ENCODE measurements at places on chromosomes 7 and 10. TPM values are rescaled to one million over a fixed set of nuclear protein-coding genes. Genes with fewer than 3 reads are reported as not detected.
A peak's percentile ranks its signal among the peaks of the same experiment; 100 is the strongest.

Gene XRCC2
- 30.0 TPM for total RNA-seq

Gene ASB15
- not detected for total RNA-seq

Gene RNLS
- total RNA-seq, result 9.1 TPM

DNA sequence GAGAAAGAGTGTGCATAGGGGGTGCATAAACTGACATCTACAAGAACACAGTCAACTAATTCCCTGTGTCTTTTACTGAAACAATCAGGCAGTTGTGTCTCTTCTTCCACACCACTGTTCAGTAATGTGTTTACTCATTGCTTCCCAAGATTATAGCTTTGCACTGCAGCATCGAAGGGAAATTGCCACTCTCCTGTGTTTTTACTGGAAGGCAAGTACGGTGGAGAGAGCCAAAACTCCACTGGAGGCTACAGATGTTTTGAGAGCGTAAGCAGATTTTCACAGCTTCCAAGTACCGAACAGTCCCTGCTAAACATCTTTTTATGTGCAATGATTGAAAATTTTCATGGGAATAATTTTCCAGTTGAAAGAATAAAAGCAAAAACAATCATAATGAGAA lies 510.5 kb upstream of the AKR1E2 start:
- no peaks in the 10 kb centered on the region for H3K36me3 ChIP-seq
- no peak for DNase-seq
- no peaks in the 10 kb centered on the region for H3K4me1 ChIP-seq
- no peak overlapping the region for H3K4me3 ChIP-seq
- no peaks in the 10 kb centered on the region for H3K27me3 ChIP-seq

- H3K27me3 ChIP-seq, result no peaks in the 10 kb centered on the region
- no peaks in the 10 kb centered on the region for H3K4me1 ChIP-seq
- no peak for DNase-seq
Observed at GRCh38 chr7:17022920-17023319, 141.1 kb upstream of the AGR3 start.

GRCh38 chr7:139294241-139294640 lies 46.9 kb upstream of the FMC1 start:
- H3K4me1 ChIP-seq, result no peaks in the 10 kb centered on the region
- H3K4me3 ChIP-seq, result no peak overlapping the region
- H3K36me3 ChIP-seq, result no peaks in the 10 kb centered on the region
- no peaks in the 10 kb centered on the region for H3K27me3 ChIP-seq

GRCh38 chr7:28067171-28067570 lies 113.4 kb downstream of the JAZF1 start:
- no peaks in the 10 kb centered on the region for H3K4me1 ChIP-seq
- no peak overlapping the region for H3K27ac ChIP-seq
- no peak overlapping the region for H3K4me3 ChIP-seq
- no peaks in the 10 kb centered on the region for H3K27me3 ChIP-seq

Gene CYTH3
- total RNA-seq, result 16.5 TPM

DNA sequence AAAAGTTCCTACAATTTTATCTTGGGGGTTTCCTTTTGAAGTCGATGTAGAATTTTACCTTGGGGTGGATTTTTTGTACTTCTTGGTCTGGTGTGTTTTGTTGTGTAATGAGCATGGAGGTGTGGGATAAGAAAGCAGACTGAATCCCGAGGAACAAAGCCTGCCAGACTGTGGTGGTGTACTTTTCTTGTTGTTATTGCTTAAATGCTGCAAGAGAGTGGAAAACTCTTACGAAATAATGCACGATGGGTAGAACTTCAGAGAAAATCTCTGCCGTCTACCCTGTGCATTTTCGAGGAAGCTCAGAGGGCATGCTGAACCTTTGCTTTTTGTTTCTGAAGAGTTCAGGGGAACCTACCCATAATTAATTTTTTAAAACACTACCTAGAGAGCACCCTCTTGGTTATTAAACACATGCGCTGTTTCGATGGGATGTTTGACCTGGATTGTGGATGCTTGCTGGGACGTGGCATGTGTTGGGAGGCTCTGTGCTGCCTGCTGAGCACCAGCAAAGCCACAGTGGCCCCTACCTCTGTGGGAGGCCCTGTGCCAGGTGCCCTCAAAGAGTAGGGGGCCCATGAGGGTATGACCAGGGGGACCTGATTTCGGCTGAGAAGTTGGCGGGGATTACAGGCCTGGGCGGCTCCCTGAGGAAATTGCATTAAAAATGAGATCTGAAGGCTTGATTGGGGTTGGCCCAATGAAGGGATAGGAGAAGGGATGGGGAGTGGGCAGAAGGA lies 94.1 kb downstream of the TCF7L2 start:
- H3K36me3 ChIP-seq, result no peaks in the 10 kb centered on the region
- peaks cover 48% of the 10 kb centered on the region for H3K4me1 ChIP-seq
- no peak overlapping the region for H3K4me3 ChIP-seq

GRCh38 chr10:34681933-34682332 lies 133.2 kb downstream of the PARD3 start:
- H3K4me3 ChIP-seq, result no peak overlapping the region
- H3K36me3 ChIP-seq, result no peaks in the 10 kb centered on the region
- no peaks in the 10 kb centered on the region for H3K27me3 ChIP-seq

GRCh38 chr10:69847883-69848282 lies 46.2 kb downstream of the COL13A1 start:
- DNase-seq, result no peak
- H3K27ac ChIP-seq, result no peak overlapping the region
- H3K4me1 ChIP-seq, result peaks cover 61% of the 10 kb centered on the region
- no peaks in the 10 kb centered on the region for H3K27me3 ChIP-seq
- H3K4me3 ChIP-seq, result no peak overlapping the region

- H3K27ac ChIP-seq, result no peak overlapping the region
- DNase-seq, result no peak
- no peak overlapping the region for H3K4me3 ChIP-seq
- no peaks in the 10 kb centered on the region for H3K4me1 ChIP-seq
- H3K36me3 ChIP-seq, result peaks cover 35% of the 10 kb centered on the region
- no peaks in the 10 kb centered on the region for H3K27me3 ChIP-seq
Observed at GRCh38 chr7:42002654-42003053, 234.4 kb downstream of the GLI3 start.

GRCh38 chr10:76177936-76178335 lies 746.5 kb downstream of the LRMDA start:
- no peaks in the 10 kb centered on the region for H3K36me3 ChIP-seq
- H3K27me3 ChIP-seq, result no peaks in the 10 kb centered on the region
- no peak for DNase-seq
- H3K27ac ChIP-seq, result no peak overlapping the region
- peaks cover 3% of the 10 kb centered on the region for H3K4me1 ChIP-seq

DNA sequence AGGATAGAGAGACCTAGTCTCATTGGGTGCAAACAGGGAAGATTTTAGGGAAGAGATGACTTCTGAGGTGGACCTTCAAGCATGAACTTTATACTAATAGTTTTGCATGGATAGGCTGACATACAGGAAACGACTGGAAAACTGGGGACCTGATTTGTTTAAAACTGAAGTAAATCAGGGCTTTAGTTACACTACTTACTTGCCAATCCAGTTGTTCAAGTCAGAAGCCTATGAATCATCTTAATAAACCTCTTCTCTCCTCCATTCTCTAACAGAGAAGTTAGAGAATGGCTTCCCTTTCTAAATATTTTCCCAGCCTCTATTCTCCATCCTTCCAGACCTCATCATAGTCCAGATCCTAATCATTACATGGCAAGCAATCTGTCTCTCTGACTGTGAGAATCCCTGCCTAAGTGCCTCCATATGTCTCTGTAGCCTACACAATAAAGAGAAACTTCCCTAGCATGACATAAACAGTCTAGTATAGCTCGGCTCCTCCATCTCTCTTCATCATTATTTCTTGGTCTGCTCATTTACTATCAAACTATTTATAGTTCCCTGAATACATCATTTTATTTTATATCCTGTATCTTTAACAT lies 55.8 kb downstream of the PRKG1 start:
- H3K4me1 ChIP-seq, result no peaks in the 10 kb centered on the region
- no peaks in the 10 kb centered on the region for H3K27me3 ChIP-seq
- DNase-seq, result no peak
- H3K27ac ChIP-seq, result no peak overlapping the region

Gene ACTR3C
- not detected for total RNA-seq

GRCh38 chr10:126872768-126873167 lies 32.5 kb upstream of the DOCK1 start:
- no peaks in the 10 kb centered on the region for H3K27me3 ChIP-seq
- peak; percentile 31 for DNase-seq
- H3K4me3 ChIP-seq, result no peak overlapping the region
- peaks cover 21% of the 10 kb centered on the region for H3K4me1 ChIP-seq
- no peak overlapping the region for H3K27ac ChIP-seq

Gene HOXA11
- not detected for total RNA-seq

GRCh38 chr10:98367604-98368451 lies 47.2 kb downstream of the PYROXD2 start:
- H3K27ac ChIP-seq, result no peak overlapping the region
- H3K4me1 ChIP-seq, result no peaks in the 10 kb centered on the region
- H3K36me3 ChIP-seq, result no peaks in the 10 kb centered on the region
- H3K27me3 ChIP-seq, result no peaks in the 10 kb centered on the region
- DNase-seq, result no peak
- H3K4me3 ChIP-seq, result no peak overlapping the region

DNA sequence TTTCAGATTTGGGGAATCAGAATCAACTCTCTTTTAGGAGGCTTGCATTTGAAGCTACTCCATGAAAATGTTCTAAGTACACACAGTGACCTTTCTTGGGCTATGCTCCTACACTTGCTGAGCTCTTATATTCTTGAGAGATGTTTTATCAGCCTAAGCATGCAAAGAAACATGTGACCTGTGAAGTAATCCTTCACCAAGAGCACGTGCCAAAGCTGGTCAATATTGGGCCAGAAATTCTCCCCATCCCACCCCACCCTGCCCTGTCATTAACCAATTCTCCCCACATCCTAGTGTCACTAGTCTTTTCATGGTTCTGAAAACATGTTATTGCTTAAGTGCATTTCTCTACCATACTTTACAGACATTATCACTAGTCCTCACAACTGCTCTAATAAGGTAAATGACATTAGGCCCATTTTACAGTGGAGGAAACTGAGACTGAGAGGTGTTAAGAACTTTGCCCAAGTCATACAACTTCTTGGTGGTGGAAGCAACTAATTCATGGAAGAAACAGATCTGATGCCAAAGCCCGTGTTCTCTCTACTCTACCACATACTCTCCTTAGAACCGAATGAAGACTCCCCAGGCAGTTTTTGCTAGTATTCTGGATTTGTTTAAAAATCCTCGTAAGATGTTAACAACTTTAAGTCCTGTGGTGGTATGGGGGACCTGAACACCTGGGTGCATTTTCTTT lies 200.6 kb downstream of the PTEN start:
- H3K4me1 ChIP-seq, result peaks cover 4% of the 10 kb centered on the region
- H3K36me3 ChIP-seq, result no peaks in the 10 kb centered on the region
- H3K4me3 ChIP-seq, result no peak overlapping the region
- H3K27ac ChIP-seq, result no peak overlapping the region

- H3K4me1 ChIP-seq, result no peaks in the 10 kb centered on the region
- DNase-seq, result peak; percentile 52
- H3K4me3 ChIP-seq, result no peak overlapping the region
- no peaks in the 10 kb centered on the region for H3K36me3 ChIP-seq
Observed at GRCh38 chr7:116258734-116259133, 48.4 kb downstream of the TES start.

Gene TMEM130
- 1.0 TPM for total RNA-seq

Gene CFAP70
- total RNA-seq, result 1.1 TPM

- no peak overlapping the region for H3K27ac ChIP-seq
- no peak for DNase-seq
- H3K4me1 ChIP-seq, result no peaks in the 10 kb centered on the region
- H3K4me3 ChIP-seq, result no peak overlapping the region
- no peaks in the 10 kb centered on the region for H3K27me3 ChIP-seq
- H3K36me3 ChIP-seq, result no peaks in the 10 kb centered on the region
Observed at GRCh38 chr7:155182406-155182970, 112.4 kb downstream of the HTR5A start.

Gene UPP1
- total RNA-seq, result 15.0 TPM

- H3K4me1 ChIP-seq, result peaks cover 17% of the 10 kb centered on the region
- DNase-seq, result no peak
- H3K4me3 ChIP-seq, result no peak overlapping the region
- H3K27ac ChIP-seq, result no peak overlapping the region
- no peaks in the 10 kb centered on the region for H3K36me3 ChIP-seq
Observed at GRCh38 chr10:79063071-79063491, 5.7 kb upstream of the ZMIZ1 start.

DNA sequence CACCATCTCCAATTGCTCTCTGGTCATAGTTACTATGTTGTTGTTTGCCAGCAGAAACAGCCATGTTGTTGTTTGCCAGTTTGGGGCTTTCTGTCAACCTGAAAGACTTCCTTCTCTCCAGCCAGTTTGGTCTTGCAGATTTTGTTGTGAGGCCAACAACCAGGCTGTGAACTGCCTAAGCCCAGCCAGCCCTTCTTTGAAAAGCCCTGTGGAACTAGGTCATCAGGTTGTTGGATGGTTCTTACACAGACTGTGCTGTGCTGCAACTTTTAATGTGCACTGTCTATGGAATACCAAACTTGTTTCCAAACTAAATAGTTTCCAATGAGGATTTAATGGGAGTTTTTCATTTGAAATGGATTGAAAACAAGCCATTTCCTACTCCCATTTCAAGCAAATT lies 592.7 kb upstream of the GALNT17 start:
- no peaks in the 10 kb centered on the region for H3K27me3 ChIP-seq
- H3K4me3 ChIP-seq, result no peak overlapping the region
- no peak for DNase-seq
- no peaks in the 10 kb centered on the region for H3K4me1 ChIP-seq

GRCh38 chr7:113831556-113831955 lies 87.3 kb downstream of the PPP1R3A start:
- H3K4me1 ChIP-seq, result peaks cover 3% of the 10 kb centered on the region
- H3K27me3 ChIP-seq, result no peaks in the 10 kb centered on the region
- no peak for DNase-seq
- no peaks in the 10 kb centered on the region for H3K36me3 ChIP-seq

DNA sequence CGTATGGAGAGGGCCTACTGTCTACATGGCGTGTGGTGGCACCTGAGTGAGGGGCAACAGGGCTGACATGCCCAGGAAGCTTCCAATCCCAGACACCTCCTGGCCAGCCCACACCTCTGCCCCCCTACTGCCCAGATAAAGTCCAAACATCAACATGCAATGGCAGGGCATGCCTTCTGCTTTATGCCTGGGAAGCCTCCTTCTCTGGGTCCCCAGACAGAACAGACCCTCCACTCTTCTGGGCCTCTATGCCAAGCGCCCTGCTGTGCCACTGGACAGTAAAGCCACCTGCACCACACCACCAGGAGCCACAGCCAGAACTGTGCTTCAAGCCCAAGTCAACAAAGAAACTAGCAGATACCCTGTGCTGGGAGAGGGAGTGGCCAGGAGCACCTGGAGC lies 12.5 kb downstream of the TMEM72 start:
- no peak overlapping the region for H3K4me3 ChIP-seq
- H3K27me3 ChIP-seq, result no peaks in the 10 kb centered on the region
- peaks cover 4% of the 10 kb centered on the region for H3K4me1 ChIP-seq
- no peak overlapping the region for H3K27ac ChIP-seq
- no peaks in the 10 kb centered on the region for H3K36me3 ChIP-seq

DNA sequence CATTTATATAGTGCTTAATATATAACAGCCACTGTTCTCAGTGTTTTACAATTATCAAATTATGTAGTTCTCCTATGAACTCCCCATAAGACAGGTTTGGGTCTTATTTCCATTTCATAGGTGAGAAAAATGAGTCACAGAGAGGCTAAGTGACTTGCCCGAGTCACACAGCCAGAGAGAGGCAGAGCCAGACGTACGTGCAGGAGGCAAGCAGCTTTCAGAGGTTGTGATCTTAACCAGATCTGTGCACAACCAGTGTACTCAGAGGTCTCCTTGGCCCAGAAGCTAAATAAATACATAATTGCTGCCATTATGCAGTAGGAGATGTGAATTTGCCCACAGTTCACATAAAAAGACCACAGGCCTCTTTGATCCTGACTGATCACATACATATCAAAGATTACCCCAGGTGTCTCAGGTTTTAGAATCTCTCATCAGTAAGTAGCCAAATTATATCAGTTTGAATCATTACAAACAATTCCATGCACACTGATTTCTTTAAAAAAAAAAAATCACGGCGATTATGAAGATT lies 304.7 kb upstream of the AOAH start:
- H3K4me1 ChIP-seq, result peaks cover 4% of the 10 kb centered on the region
- no peak overlapping the region for H3K27ac ChIP-seq
- no peak for DNase-seq
- H3K4me3 ChIP-seq, result no peak overlapping the region
